ENCODE measurements at places on chromosomes 12 and 14. TPM values are rescaled to one million over a fixed set of nuclear protein-coding genes. Genes with fewer than 3 reads are reported as not detected.

The SLC48A1 gene
- 27.7 TPM for total RNA-seq

The HHIPL1 gene
- total RNA-seq, result 4.7 TPM

The PPFIA2 gene
- total RNA-seq, result 1.1 TPM

The KRT6C gene
- total RNA-seq, result not detected

The SIX1 gene
- total RNA-seq, result 0.16 TPM

The ANKRD33 gene
- 0.27 TPM for total RNA-seq

The CAPZA3 gene
- total RNA-seq, result not detected

The ANO4 gene
- total RNA-seq, result 4.5 TPM

The HRK gene
- 4.3 TPM for total RNA-seq

The TMEM179 gene
- total RNA-seq, result 7.3 TPM

The CLSTN3 gene
- total RNA-seq, result 81.1 TPM

The CLEC1A gene
- total RNA-seq, result 0.32 TPM

The SERPINA3 gene
- 0.29 TPM for total RNA-seq

The MDGA2 gene
- total RNA-seq, result 0.27 TPM
